AG04449 (cell line): ENCODE measurements at places on chromosomes 3 and 15.
A peak's percentile ranks its signal among the peaks of the same experiment; 100 is the strongest.

DNA sequence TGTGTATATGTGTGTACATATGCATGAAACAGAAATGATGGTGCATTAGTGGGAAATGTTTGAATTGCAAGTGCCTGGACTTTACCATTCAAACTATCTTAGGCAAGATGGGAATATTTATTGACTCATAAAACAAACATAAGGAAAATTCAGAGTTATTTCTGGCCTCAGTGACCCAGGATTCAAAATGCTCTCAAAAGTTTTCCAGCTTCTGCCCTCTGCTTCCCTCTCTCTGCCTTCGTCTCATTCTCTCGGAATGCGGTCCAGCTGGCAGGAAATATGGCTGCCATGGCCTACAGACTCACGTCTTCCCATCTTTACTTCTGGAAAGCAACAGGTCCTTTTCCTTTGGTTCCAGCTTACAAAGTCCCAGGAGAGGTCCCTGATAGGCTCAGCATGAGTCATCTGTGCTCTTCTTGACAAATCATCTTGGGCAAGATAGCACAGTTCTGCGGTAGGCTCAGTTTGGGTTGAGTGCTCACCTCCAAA lies 8.7 kb upstream of the ZNF774 start:
- no peak for DNase-seq

- no peak for DNase-seq
These were observed 57.8 kb downstream of the GRIP2 start for GRCh38 chr3:14482271-14482721.

DNA sequence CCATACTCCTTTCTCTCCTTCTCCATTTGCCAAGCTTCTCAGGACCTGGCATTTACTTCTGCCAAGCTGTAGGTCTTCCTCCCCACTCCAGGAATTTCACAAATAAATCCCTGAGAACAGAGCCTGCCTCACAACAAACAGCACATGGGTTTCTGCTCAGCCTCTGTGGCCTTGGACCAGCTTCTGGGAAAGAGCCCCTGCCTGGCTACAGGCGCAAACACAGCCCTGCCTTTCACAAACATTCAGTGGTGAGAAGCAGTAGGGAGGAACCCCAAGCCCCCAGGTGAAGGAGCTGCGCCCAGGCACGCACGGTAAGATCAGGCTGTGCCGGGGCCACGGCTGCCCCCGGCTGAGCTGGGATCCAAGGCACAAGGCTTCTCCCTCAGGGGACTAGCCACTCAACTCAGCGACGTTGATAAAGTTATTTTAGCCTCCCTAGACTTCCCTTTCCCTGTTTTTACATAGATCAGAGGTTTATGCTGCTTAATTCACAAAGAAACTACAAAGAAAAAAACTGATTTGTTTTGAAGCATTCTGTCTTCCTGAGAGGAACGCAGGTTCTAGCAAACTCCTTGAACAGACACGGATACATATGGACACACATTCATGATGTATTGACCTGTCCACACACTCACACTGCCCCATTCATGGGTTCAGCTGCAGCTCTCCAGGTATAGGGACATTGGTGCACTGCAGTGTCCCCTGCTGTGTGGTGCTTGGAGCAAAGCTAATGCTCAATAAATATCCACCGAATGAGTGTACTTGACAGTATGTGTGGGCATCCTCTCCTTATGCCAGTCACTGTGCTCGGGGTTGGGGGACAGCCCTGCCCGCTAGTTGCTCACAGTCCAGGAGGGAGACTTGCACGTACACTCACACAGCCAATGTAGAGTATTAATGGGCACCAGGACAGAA lies 25.4 kb downstream of the HES1 start:
- DNase-seq = no peak

- DNase-seq = peak; percentile 76
These were observed 160.1 kb upstream of the CCDC54 start for GRCh38 chr3:107217172-107217571.

DNA sequence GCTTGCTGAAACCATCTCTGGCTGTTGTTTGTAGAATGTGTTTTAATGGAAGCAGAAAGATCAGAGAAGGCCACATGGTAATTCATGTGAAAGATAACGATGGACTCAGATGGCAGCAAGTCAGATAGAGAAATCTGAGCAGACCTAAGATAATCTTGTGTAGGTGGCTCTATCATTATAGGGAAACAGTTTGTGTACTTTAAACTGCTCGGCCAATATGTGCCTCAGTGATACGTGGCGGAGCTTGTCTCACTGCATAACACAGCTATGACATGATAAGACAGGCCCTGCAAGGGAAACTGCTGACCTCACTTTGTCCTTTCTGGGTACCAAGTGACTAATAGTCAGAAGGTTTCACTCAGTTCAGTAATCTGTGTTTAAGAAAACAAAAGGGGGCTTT lies 51.0 kb downstream of the MME start:
- peak; percentile 23 for DNase-seq
